KG1 (cell line): ENCODE measurements at places on chromosomes 11 and 22.

DNA sequence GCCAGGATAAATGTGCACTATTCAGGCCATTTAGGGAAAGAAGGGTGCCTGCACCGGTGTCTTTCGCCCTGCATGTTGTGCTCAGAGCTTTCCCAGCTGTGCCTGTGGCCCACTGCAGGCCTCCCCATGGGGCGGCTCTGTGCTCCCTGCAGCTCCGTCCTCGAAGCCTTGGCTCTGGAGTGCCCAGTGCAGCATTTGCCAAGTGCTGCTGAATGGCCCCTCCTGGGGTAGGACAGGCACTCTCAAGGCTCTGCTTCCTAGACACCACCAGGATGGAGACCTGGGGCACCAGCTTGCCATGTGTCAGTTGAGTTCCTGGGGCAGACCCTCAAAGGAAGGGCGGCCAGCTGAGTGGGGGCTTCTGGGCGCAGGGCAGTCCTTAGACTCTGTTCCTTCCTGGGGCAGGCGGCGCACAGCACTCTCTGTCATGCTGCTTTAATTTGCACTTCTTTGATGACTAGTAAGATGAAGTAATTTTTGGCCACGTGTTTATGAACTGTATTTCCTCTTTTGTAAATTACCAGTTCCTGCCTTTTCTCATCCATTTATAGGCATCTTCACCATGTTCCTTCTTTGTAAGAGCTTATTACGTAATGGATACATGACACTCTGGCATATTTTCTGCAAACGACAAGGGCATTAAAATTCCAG lies 32.1 kb upstream of the GNB1L start:
- DNase-seq, result peak; percentile 60

DNA sequence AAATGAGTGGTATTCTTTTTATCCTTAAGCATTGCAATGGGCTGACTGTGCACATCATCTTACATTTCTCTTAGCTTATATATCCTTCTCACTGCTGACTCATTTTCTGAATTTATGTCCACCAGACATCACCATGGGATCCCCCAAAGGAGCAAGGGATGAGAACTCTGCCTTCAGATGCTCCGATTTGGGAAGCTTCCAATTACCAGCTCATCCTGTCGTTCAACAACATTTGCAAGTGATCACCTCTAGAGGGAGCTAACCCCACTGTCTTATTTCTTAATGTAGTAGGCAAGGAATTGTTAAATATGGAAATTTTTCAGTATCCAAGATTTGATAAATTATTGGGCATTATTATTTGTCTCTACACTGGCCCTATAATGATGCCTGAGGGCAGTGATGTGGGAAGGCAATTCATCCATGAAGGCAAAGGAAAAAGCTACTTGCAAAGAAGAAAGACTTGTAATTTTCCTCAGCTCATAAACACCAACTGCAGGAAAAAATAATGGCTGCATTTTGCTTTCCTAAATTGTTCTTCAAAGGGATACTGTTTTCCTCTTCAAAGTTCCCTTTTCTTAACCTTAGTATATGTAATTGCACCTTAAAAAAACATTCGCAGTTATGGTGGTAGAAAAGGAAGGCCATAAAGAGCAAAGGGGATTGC lies 102.4 kb upstream of the FSHB start:
- no peak for DNase-seq

- no peak for DNase-seq
These were observed 6.5 kb downstream of the PIM3 start for GRCh38 chr22:49966774-49967705.

DNA sequence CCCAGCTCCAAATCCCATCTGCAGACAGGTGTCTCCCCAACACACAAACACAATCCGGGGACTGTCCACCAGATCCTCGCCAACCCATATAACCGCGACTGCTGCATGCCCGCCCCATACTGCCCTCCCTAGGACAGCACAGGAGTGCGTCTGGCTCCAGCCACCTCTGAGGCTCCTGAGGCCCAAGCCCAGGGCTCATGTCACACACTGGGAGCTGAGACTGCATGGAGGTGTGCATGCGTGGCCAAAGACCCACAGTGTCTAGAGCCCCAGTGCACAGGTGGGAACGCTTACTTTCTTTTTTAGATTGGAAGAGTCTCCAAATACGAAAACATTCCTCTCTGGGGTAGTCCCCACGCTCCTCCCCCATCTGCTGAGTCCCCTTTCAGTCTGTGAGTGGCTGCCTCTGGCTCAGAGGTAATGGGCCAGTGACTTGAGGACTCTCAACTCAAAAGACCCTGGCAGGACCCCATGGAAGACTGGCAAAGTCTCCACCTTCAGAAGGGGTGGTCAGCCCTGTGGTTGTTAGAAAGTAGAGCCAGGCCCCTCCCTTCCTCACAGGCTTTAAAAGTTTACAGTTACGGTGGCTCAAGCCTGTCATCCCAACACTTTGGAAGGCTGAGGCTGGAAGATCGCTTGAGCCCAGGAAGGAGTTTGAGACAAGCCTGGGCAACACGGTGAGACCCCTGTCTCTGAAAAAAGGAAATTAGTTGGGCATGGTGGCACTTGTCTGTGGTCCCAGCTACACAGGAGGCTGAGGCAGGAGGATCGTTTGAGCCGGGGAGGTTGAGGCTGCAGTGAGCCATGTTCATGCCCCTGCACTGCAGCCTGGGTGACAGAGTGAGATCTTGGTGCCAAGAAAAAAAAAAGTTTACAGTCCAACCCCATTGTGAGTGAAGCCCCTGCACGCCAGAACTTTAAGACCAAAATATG lies 2.3 kb downstream of the CBX7 start:
- DNase-seq, result no peak

GRCh38 chr11:69642913-69643632 lies 2.1 kb downstream of the CCND1 start:
- DNase-seq, result peak; percentile 61

GRCh38 chr11:61473370-61474012 lies 35.1 kb upstream of the LRRC10B start:
- no peak for DNase-seq

GRCh38 chr11:64266339-64266738 lies 15.0 kb downstream of the PLCB3 start:
- DNase-seq, result no peak

GRCh38 chr11:40407355-40407754 lies 1052.1 kb downstream of the LRRC4C start:
- DNase-seq, result no peak

DNA sequence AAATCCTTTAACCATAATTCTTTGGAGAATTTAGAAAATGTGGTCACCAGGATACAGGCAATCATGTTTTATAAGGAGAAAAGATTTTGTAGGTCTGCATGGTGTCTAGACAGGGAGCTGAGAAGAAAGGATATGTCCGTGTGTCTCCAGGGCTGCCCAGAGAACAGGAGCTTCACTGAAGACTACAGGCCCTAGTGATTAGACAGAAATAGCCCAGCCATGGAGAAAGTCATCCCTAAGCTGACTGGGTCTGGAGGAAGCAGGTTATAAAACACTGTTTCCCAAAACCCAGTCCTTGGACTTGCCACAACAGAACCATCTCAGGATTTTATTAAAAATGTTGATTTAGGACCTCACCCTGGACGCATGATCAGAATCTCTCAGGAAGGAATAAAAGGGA lies 84.4 kb downstream of the GALNT18 start:
- no peak for DNase-seq

- DNase-seq, result no peak
These were observed 30.8 kb upstream of the SORL1 start for GRCh38 chr11:121421149-121421901.

DNA sequence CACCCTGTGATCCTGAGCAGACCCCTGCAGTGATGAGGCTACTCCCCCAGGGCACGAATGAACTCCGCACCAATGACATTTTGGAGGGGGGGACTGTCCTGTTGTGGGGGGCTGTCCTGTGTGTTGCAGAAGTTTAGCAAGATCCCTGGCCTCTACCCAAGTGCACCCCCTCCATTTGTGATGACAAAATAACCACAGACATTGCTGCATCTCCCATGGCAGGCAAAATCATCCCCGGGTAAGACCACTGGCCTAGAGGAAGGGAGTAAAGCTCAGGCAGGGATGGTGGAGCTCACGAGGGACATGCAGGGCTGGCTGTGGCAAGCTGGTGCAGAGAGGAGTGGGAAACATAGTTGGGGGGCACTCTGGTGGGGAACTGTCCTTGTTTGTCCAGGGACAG lies 40.6 kb downstream of the NECTIN1 start:
- no peak for DNase-seq

DNA sequence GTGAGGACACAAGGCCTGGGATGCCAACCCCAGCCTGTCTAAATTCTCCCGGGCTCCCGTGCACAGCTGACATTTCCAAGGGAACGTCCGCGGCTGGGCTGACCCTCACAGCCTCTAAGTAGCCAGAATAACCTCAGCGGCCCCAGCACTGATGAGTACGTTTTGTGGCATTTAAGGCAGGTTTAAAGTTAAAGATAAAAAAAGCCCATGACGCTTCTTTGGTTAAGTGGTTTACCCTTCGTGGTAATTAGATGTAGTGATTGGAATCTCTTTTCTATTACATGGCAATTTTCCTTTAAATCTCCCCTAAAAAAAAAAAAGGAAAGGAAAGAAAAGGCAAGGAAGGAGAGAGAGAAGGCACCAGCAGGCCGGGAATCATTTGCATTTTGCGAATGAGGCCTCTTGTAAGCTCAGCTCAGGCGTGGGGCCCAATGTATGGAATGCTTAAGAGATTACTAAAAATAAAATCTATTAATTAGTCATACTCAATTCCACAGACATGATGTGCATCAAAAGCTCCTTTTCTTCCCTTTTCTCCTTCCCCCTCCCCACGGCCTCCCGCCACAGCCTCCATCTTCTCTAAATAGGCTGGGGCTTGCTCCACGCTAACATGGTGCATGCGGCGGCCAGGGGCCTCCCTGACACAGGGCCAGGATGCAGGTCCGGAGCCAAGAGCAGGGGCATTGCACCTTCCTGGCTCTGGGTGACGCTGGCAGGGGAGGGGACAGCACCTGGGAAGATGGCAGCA lies 44.1 kb downstream of the MACROD1 start:
- DNase-seq, result no peak

GRCh38 chr11:115716601-115717529 lies 212.7 kb upstream of the CADM1 start:
- no peak for DNase-seq

- DNase-seq, result no peak
These were observed 10.1 kb downstream of the DGCR8 start for GRCh38 chr22:20089977-20090729.

DNA sequence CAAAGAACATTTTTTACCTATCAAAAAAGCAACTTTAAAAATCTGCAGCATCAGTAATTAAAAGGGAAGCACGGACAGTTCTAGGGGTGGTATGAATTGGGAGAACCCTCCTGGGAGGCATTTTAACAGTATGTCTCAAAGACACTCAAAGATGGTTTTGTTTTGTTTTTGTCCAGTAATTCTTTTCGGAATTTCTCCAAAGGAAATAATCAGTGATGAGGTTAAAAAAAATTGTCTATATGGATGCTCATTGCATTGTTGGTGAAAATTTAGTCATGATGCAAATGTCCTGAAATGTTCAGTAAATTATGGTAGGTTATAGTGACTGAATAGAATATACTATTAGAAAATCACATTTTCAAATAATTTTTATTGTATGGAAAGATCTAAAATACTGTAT lies 115.1 kb downstream of the ATXN10 start:
- DNase-seq, result no peak

DNA sequence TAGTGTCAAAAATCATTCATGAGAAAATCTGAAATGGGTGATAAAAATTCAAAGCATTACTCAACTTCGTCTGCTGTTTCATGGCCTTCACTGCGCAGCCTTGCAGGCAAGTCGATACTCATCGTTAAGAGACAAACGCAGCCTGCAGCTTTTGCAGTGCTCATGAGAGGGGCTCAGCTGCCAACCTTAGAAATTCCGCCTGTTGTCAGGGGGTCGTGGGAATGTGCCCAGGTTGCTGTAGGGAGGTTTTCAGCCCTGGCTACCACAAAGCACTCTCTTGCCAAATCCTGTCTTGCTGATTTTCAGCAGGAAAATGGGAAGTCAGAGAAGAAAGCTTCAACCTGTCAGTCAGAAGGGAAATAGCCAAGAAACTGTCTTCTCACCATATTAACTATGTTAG lies 25.4 kb upstream of the GRAMD1B start:
- no peak for DNase-seq

DNA sequence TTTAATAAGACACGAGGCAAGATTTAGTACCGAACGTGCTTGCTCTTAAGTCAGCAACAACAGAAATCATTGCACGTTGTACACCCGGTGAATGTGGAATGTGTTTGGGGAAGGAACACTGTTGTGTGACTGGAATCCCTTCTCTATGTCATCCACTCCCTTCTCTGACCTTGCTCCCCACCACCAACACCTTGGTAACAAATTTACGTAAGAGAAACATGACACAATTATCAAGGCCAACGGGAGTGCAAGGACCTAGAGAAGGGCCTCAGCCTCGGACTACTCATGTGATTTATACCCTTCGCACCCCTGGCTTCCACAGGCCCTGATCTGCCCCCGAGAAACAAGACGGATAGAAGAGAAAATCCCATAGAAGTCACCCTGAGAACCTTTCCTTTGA lies 236.2 kb downstream of the LARGE1 start:
- DNase-seq, result no peak

DNA sequence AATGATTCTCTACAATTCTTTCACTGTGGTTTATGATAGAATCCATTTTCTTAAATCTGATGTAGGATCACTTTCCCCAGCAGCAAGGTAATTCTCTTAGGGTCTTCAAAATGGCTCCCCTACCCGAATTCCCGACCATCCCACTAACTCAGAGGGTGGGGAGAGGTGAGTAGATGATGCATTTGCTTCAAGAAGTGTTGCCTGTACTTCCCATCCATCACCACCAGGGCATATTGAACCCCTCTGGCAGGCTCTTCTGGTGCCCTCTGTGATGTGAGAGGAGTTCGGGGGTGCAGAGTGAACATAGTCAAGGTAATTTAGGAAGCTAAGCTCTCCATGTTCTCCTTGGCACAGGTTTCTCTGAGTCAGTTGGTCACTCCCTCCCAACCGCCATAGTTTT lies 52.3 kb downstream of the ZNRF3 start:
- DNase-seq, result no peak

- DNase-seq, result no peak
These were observed 380.2 kb downstream of the OR4C45 start for GRCh38 chr11:50412832-50413231.

- no peak for DNase-seq
These were observed 69.7 kb downstream of the RAB38 start for GRCh38 chr11:88105526-88105925.

- peak; percentile 84 for DNase-seq
These were observed 38.6 kb downstream of the TRMU start for GRCh38 chr22:46373921-46374662.

- no peak for DNase-seq
These were observed 57.6 kb upstream of the B3GAT1 start for GRCh38 chr11:134469627-134470026.

GRCh38 chr11:95074792-95075563 lies 8.3 kb downstream of the SRSF8 start:
- no peak for DNase-seq

GRCh38 chr22:46149512-46150033 lies 753 bp upstream of the PPARA start:
- DNase-seq, result no peak
